ENCODE measurements at places on chromosomes 6 and 20.

DNA sequence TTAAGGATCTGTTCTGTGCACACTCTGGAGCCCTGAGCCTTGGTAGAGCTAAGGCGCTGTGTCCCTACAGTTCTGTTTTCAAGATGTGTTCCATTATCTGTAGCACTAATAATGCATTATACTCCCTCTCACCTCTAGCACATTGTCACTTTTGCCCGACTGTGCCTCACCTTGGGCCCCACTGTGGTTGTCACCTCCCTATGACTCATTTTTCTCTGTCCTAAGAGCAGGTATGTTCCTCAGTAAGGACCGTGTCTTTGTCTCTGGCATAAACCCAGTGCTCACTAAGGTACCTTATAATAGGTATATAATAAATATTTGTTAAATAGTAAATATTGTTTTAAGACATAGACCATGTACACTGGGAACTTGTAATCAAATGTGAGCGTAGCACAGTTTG is 942.5 kb upstream of the CITED2 start:
- no peak for DNase-seq

GRCh38 chr20:9440892-9441291 is 73.5 kb upstream of the LAMP5 start:
- peak; percentile 17 for DNase-seq

- DNase-seq, result no peak
Measured at GRCh38 chr6:149278997-149279396, 38.5 kb upstream of the TAB2 start.

DNA sequence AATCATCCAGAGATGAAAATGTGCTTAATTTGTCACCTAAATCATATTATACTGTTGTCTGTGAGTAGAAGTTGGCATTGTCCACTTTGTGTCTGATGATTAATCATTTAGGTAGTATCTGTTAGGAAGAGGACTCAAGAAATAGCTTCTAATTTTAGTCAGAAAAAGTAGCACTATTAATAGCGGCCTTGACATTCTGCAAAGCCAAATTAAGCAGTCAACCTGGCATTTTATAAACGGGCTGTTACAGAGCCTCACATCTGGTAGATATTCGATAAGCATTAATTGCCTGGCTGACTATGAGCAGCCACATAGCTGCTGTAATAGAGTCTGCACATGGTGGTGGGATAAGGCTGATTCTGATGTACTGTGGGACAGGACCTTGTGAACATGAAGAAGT is 99.5 kb downstream of the KLHL32 start:
- no peak for DNase-seq

GRCh38 chr6:73339340-73339739 is 14.7 kb downstream of the DPPA5 start:
- DNase-seq, result no peak

DNA sequence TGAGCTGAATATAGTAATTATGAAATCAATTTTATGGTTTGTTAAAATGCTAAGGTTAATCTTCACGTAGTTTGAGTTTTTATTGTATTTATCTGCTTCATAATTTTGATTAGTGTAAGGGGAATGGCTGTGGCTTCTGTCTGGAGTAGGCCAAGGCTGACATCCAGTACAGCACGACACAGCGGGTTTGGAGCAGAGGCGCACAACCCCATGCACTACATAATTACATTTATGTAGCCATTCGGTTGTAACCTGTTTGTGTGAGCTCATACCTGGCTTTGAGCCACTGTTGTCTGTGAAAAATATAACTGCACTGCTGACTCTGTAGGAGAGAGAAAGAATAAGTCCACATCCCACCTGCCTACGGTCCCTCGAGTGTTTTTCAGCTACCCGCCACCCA is 615.5 kb downstream of the EYS start:
- no peak for DNase-seq

DNA sequence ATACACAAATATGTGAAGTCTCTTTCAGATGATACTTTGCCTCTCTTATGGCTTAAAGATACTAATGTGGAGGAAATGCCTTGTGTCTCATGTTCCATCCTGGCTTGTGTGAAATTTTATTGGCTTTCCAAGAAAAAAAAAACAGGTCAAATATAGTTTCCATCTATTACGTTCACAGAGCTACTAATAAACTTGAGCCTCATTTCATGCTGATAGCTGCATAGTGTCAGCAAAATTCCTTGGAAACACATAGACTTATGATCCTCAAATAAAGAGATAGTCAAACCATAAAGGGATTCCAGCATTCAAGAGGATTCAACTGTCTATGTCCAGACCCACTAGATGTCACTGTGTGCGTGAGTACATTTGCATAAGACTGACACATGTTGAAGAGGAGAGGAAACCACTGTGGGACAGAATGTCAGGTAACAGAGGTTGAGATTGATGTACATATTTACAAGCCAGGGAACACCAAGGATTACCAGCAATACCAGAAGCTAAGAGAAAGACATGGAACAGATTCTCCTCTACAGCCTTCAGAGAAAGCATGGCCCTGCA is 266.6 kb downstream of the COL12A1 start:
- DNase-seq, result no peak

DNA sequence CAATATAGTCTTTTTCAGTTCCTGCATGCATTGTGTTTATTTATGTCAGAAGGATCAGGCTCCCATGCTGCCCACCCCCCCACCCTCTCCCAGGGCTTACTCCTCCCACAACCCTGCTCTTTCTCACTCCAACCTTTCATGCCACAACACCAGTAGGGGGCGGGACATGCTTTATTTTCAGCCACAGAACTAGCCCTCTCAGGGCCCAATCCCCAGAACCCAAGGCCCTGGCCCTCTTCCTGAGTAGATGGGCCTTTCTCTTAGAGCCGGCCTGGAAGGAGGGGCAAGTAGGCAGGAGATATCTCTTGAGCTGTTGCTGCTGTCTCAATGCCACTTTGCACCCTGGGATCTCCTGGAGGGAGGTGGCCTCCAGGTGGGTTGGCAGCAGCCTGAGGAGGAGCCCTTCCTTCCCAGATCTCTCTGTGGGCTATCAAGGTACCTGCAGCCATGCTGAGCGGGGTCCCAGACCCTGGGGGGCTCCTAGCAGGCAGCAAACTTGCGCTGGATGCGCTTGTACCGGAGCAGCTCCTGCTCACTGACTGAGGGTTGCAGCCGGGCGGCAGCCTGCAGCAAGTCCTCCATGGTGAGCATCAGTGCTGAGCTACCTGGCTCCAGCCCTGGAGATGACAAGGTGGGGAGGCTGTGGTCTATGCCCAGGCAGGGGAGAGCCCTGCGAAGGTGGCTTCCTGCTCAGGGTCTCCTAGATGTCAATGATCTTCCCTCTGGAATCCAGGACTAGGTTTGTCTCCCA is 3.5 kb downstream of the GNMT start:
- peak; percentile 58 for DNase-seq

- DNase-seq, result no peak
Measured at GRCh38 chr6:169639653-169640278, 62.1 kb downstream of the WDR27 start.

- no peak for DNase-seq
Measured at GRCh38 chr6:168584671-168585070, 143.7 kb downstream of the SMOC2 start.

DNA sequence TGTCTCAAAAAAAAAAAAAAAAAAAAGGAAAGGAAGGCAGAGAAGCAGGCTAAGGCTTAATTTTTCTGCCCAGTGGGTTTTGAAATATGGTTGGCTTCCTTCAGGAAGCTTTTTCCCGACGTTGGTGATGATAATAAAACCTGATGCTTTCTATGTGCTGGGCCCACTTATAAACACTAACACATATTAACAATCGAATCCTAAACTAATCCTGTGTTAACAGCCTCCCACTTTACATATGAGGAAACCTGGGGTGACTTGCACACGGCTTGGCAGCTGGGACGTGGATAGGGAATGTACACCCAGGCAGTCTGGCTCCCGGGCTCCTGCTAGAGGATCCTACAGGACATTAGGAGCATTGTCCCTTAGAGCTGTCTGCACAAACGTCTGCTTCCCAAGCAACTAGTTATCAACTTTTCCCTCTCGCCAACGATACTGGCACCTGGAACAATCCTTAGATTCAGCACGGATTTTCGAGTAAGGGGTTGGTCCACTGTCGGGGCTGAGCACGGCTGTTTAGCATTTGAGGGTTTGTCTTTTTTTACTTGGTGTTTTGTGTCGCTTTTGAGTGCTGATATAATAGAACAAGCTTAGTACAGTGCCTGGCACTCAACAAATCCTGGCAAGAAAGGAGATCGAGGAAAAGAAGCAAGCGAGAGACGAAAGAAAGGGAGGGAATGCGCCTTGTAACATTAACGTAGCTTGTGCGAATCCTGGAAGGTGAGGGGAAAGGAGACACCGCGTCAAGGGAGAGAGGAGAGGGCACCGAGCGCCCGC is 622 bp upstream of the KIZ start:
- peak; percentile 41 for DNase-seq

DNA sequence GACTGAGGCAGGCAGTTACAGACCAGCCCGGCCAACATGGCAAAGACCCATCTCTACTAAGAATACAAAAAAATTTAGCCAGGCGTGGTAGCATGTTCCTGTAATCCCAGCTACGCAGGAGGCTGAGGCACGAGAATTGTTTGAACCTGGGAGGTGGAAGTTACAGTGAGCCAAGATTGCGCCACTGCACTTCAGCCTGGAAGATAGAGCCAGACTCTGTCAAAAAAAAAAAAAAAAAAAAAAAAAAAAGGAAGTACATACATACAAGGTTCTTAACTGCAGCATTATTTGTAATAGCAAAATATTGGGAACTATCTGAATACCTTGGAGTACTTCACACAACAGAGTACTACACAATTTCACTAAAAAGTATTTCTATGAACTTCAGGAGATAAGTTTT is 183.5 kb upstream of the OLIG3 start:
- no peak for DNase-seq

DNA sequence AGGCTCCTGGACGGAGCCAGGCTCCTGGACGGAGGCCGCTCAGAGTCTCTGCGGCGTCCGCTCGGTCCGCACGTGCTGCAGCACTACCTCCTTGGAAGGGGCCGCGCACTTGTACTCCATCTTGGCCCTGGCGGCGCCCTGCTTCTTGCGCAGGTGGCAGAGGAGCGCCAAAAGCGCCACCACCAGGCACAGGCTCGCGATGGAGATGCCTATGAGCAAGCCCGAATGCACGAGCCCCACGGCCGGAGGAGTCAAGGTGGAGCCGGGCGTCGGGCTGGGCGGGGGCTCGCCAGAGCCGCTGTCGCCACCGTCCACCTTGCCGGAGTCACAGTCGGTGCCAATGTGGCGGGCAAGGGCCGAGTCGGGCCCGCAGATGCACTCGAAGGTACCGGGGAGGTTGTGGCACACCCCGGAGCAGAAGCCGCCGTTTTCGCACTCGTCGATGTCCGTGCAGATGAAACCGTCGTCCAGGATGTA is 1.7 kb downstream of the THBD start:
- DNase-seq, result no peak

DNA sequence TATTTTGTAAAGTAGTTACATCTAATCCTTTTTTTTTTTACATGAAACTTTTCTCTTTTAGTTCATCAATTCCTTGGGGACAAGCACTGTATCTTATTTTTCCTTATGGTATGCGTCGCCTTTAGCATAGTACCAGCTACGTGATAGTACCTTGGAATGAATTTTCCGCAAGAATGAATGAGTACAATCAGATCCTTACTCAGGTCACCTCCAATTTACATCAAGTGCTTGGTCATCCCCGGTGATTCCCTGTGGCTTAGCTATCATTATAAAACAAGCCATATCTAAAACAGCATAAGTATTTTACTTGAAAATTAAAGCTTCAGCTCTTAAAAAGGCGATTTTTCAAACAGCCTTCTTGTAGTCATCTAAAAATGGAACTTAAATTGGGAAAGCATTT is 680.4 kb upstream of the MAP3K7 start:
- no peak for DNase-seq

DNA sequence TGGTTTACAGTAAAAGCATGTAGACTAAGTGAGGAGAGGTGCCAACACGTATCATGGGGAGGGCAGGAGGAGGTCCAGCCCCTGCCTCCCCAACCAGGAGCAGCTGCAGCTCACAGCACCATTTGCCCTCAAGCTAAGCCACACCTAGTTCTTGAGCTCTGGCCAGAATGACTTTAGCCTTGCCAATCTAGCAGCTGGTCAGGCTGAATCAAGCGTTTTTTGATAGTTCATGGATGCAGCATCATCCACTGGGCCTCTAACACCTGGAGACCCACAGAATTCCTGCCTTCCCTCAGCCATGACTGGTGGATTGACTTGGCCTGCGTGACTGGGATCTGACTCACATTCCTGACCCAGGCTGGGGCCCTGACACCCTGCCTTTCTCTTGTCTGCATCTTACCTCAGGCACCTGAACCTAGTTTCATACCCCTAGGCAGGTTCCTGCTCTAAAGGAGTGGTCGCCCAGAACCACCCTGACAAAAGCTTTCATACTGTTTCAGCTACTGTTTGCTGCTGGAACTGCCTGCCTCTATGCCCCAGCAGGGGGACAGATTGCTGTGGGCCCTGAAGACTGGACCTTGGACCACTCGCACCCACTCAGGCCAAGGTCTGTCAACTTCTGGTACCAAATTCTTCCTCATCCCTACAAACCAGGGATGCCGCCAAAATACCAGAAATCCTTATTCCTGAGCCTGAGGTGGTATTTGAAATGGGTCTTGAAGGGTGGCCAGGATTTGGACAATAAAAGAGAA is 122.3 kb downstream of the QRSL1 start:
- peak; percentile 8 for DNase-seq

- DNase-seq, result no peak
Measured at GRCh38 chr20:47682028-47682783, 103.1 kb downstream of the SULF2 start.

- DNase-seq, result no peak
Measured at GRCh38 chr6:167589615-167589940, 237.1 kb upstream of the AFDN start.

- no peak for DNase-seq
Measured at GRCh38 chr6:116376149-116376548, 5.4 kb downstream of the DSE start.

DNA sequence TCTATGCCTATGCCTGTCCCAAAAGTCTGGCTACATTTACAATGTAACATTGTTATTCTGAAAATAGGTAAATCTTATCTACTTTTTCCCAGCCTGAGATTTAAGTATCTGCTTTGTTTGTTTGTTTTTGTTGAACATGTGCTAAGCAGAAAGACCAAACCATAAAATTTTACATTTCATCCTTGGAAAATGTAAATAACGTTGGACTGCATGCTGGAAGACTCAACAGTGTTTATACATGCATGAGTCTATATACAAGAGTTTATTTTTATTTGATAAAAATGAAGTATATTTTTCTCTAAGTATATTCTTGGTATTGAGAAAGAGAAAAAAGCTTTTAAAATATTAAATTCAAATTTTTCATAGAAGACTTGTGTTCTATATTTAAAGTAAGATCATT is 12.1 kb upstream of the PDE10A start:
- peak; percentile 38 for DNase-seq

Measured in IMR-90 (cell line).